ENCODE measurements at places on chromosomes 1 and 21.

GRCh38 chr1:32904797-32905196, 3.6 kb upstream of the TMEM54 start:
- no peak for DNase-seq

GRCh38 chr1:160838888-160839287, 23.8 kb downstream of the CD244 start:
- no peak for DNase-seq

- DNase-seq: peak; percentile 50
Measured at GRCh38 chr1:228463559-228464455, 23.4 kb upstream of the RNF187 start.

- no peak for DNase-seq
Measured at GRCh38 chr1:74908797-74909196, 175.8 kb downstream of the TYW3 start.

DNA sequence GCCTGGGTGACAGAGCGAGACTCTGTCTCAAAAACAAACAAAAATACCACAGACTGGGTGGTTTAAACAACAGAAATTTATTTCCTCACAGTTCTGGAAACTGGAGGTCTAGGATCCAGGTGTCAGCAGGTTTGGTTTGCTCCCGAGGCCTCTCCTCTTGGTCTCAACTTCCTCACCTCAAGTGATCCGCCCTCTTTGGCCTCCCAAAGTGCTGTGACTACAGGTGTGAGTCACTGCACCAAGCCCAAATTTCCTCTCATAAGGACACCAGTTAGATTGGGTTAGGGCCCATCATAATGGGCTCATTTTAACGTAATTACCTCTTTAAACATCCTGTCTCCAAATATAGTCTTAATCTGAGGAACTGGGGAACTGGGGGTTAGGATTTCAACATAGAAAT, 35.5 kb downstream of the MFSD2A start:
- no peak for DNase-seq

GRCh38 chr21:43303275-43304178, 123.4 kb downstream of the SIK1 start:
- DNase-seq: no peak

- DNase-seq: no peak
Measured at GRCh38 chr1:65703853-65704252, 88.8 kb upstream of the PDE4B start.

Data from NCI-H524 (cell line).